Renal cortex interstitium (tissue), 15 donors: ENCODE measurements at places on chromosomes 1 and 21. TPM values are rescaled to one million over a fixed set of nuclear protein-coding genes. Genes with fewer than 3 reads are reported as not detected.

FAF1 gene
- polyA plus RNA-seq, result 71.8 TPM

WDR26 gene
- polyA plus RNA-seq, result 109 TPM

NHLH1 gene
- polyA plus RNA-seq, result 0.09 TPM

CSF1 gene
- polyA plus RNA-seq, result 6.6 TPM

DNA sequence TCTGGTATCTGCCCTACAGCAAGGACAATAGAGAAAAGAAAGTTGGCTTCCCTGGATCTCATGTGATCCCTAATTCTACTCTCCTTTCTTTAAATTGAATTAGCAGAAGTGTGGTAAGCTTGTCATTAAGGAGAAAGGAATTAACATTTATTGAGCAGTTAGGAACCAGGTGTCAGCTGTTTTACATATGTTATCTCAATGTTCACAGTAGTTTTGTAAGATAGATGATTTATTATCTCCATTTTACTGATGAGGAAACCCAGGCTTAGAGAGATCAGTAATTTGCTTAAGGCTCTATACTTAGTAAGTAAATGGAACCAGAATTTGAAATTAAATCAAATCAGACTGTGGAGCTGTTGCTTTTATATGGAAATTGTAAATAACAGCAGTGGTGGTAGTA is 8.0 kb downstream of the XPR1 start:
- no peak for DNase-seq

DNA sequence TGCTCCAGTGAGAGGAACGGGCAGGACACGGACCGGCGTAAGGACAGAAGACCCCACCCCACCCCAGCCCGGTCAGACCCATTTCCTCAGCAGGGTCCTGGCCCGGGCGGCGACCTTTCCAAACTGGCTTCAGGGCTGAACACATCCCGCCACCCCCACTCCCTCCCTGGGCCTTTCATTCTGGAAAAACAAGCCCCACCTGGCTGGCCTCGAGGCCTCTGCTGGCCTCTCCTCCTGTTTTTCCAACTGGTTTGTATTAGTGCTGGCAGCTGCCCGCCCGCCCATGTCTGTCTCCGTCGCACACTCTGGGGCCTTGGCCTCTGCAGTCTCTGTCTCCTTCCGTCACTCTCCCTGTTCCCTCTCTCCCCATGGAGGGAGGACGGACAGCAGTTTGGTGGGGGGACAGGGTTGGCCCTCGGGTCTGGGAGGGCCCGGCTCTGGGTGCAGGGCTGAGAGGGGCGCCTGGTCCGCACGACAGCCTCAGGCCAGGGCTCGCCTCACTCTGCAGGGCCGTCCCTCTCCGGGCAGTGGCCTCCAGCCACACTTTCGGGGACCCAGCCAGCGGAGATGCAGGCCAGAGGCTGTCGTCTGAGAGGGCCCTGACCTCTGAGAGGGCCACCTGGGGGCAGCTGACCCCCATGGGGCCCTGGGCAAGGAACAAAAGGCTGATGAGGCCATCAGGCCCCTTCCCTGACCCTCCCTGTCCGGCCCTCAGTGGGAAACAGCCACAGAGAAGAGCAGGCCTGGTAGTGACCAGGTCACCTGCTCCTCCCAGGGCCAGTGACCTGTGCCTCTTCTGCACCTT is 1.5 kb upstream of the MXRA8 start:
- DNase-seq, result no peak

DNA sequence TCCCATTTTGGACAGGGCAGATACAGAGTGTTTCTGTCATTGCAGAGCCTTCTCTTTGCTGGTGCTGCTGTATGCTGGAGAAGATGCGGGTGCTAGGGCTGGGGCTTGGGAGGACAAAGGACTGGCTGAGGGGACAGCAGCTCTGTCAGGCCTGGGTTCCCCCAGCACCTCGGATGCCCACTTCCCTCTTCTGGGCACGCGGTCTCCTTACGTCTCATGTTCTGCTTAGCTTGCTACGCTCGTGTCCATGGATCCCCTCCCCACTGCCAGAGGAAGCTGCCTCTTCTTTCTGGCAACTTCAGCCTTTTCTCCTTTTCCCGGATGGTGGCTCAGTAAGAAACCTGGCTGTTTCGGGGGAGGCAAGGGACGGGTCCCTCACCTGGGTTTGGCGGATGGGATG is 75.7 kb downstream of the ARHGEF10L start:
- no peak for DNase-seq

GRCh38 chr1:11661103-11661502 is 2.9 kb upstream of the FBXO6 start:
- no peak for DNase-seq

- DNase-seq, result no peak
These were observed 38.5 kb downstream of the TGFB2 start for GRCh38 chr1:218383681-218384080.

DNA sequence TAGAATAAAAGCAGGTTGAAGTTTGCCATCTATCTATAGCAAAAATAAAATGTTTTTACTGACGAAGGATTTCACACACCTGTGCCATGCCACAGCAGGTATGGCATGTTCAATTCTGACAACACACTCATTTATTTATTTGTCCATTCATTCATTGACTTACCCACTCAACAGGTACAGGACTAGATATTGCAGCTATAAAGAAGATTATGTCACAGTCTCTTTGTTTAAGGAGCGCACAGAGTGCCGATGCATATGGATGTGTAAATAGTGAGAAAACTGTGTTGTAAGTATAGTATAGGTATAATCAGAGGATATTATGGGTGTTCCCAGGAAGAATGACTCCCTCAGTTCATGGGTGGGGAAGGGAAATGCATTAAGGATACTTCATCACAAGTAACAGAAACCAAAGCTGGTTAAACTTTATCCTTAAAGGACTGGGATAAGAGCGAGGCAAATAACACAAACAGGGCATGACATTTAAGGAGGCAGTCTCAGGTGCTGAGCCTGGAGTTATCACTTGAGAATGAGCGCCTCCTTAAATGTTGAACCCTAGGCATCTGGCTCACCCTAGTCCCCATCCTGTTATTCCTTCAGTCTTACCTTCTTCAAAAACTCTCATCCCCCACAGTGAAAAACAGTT is 7.9 kb upstream of the ZRANB2 start:
- no peak for DNase-seq

DNA sequence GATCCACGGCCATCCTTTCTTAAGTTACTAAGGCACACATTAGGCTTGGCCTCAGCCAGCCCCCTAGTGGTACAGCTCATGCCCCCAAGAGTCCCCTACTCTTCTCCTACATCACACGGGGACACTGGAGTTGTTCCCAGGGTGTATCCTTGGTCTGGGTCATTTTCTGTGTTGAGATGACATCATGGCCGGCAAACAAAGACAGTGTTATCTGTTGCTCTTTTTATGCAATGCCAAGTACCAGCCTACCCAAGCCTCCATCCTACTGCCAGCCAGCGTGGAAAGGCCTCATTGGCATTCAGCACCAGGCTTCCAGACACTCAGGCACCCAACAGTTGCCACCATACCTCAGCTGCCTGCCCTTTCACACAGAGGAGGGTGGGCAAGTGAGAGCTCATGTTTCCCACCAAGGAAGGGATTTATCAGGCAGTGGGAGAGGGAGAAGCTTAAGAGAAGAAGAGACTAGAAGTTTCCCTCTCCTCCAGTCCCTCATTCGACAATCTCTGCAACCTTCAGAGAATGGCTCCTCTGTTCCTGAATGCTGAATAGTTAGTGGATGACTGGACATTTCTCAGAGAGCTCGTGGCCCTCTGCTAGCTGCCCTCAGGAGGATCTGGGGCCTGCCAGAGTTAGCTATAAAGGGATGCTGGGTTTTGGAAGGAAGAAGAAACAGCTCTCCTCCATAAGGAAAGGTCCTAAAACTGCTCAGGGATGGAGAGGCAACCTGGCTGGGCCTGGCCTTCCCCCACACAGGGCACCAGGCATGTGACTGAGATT is 17.7 kb downstream of the CBR1 start:
- no peak for DNase-seq

GRCh38 chr1:20666804-20667203 is 5.6 kb upstream of the DDOST start:
- no peak for DNase-seq

DNA sequence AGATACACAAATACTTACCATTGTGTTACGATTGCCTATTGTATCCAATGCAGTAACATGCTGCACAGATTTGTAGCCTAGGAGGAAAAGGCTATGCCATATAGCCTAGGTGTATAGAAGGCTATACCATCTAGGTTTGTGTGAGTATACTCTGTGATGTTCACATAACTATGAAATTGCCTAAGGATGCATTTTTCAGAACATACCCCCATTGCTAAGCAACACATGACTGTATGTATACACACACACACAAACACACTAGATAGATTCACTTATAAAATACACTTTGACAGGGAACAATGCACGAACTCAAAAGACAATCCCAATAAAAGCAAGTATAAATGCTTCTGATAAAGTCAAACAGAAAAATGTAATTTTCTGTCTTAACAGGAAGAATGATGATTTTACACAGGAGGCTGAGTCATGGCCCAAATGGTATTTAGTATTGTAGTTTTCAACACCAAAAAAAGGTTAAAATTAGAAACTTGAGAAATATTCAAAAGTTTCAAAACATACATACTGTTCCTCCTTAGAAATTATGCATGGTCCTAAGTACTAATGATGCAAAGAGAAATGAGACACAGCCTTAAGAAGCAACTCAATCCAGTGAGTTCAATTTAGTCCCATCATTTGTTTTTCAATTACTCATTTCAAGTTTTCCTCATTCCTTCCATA is 12.2 kb downstream of the FH start:
- DNase-seq, result no peak

GRCh38 chr1:1068517-1069055 is 5.5 kb downstream of the RNF223 start:
- DNase-seq, result no peak

DNA sequence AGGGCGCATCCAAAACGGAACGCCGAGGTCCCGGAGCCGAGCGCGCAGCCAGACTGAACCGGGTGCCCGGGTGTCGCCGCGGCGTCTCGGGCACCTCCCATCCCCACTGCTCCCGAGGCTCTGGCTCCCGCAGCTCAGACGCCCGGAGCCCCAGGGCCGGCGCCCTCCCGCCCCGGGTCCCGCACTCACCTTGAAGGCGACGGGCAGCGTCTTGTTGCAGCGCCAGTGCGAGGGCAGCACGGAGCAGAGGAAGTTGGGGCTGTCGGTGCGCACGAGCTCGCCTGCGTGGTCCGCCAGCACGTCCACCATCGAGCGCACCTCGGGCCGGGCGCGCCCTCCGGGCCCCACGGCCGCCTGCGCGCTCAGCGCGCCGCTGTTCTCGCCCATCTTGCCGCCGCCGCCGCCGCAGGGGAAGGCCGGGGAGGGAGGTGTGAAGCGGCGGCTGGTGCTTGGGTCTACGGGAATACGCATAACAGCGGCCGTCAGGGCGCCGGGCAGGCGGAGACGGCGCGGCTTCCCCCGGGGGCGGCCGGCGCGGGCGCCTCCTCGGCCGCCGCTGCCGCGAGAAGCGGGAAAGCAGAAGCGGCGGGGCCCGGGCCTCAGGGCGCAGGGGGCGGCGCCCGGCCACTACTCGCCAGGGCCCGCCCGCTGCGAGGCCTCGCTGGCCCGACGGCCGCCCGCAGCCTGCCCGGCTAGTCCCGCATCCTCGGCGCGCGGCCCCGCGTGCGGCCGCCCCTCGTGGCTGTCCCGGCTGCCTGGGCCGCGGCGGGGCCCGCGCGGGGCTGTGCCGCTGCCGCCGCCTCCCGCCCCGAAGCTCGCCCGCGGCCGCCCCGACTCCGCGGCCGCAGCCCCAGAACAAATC is 447 bp downstream of the RUNX3 start:
- no peak for DNase-seq

GRCh38 chr1:22320587-22321344 is 130.9 kb upstream of the ZBTB40 start:
- no peak for DNase-seq

DNA sequence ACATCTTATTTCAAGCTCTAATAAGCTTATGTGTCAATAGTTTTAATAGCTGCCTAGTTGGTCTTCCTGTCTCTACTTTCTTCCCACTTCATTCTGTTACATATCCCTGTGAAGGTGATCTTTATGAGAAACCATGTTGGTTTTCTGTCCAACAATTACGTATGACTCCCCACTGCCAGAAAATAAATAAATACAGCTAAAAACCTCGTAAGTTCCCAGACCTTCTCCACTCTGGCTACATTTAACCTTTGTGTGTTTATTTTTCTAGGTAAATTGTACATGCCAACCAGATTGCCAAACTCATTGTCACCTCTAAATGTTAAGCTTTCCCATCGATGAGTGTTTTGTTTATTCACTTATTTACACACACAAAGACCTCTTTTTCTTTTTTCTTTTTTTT is 147.2 kb downstream of the CRB1 start:
- no peak for DNase-seq

GRCh38 chr1:209584231-209584672 is 738 bp downstream of the CAMK1G start:
- no peak for DNase-seq

GRCh38 chr21:43832648-43833047 is 32.4 kb upstream of the AGPAT3 start:
- DNase-seq, result no peak

DNA sequence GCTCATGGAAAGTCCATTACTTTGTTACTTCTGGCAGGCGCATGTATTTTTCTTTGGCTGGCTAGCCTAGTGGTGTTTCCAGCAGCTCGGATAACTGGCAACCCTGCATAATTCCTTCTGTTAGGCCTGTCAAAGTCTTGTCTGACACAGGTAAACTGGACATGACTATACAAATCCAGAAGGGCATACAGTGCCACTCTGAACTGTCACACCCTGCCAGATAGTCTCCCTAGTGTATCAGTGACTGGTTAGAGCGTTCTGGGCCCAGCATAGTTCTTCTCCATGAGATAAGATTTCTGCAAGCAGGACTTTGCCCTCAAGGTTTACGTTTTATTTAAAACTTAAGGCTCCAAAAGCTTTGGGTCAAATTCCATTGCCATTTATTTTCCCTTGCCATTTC is 177.7 kb upstream of the GORAB start:
- no peak for DNase-seq

DNA sequence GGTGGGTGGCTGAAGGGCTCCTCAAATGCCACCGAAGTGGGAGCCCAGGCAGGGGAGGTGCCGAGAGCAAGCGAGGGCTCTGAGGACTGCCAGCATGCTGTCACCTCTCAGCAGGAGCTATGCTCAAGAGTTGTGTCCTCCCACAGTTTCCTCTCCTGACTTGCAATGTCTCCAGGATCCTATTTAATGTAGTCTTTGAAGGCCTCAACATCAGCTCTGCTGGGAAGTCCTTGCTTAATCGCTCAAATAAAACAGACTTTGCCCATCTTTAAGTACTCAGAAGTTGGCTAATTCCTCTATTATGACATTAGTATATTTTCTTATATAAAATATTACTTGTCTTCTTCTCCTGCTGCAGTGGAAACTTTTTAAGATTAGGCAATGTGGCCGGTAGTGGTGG is 154.2 kb upstream of the NRIP1 start:
- DNase-seq, result no peak

GRCh38 chr1:91791103-91791502 is 94.8 kb downstream of the TGFBR3 start:
- no peak for DNase-seq
